HuH-7 (cell line): ENCODE measurements at places on chromosomes 1 and 21.

DNA sequence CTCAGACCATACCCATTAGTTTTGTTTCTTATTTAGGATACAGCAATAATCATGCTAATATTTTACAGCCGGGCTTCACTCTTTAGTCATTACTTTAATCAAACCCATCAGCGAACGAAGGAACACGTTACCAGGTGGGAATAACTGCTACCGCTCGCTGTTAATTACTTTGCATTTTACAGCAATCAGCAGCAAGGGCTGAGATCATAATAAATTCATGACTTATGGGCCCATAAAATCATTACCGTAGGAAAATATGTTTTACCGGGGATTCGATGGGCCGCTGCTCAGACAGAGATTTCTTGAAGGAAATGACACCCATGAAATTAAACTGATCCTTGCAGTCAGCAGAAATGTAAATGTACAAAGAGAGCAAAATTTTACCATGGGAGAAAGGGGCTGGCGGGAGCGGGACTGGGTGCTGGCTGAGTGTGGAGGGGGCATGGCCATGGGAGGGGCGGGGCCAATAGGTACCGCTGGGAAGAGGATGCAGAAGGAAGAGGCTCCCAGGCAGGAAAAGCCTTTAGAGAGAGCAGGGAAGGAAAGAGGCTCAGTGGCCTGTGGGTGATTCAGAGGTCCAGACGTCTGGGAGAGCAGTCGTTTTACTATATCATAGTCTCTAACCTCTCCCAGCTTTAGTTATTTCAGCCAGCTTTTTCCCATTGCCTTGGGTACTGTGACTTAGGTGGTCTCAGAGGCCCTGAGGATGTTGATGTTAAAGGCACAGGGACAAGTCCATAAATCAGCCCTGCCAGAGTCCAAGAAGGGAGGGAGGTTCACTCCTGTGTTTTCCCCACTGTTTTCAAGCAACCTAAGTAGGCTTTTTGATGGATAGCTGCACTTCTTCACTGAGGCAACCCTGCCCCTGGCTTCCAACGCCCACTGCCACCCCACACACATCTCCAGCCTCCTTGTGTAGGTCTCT is 258.9 kb downstream of the SEC16B start:
- DNase-seq: no peak

DNA sequence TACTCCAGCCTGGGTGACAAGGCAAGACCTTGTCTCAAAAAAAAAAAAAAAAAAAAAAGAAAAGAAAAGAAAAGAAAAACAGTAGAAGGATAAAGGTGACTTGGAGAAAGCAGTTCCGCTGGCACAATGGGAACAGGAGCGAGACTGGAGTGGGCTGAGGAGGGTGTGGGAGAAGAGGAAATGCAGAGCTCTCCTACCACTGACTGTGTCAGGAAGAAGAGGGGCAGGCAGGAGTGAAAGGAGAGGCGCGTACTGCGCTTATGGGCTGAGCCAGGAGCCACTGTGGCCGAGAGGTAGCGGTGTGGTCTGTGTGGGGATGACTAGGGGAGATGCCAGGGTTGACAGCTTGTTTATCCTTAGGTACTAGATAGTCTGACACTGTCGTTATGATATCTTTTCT is 6.4 kb upstream of the PROK1 start:
- no peak for DNase-seq

DNA sequence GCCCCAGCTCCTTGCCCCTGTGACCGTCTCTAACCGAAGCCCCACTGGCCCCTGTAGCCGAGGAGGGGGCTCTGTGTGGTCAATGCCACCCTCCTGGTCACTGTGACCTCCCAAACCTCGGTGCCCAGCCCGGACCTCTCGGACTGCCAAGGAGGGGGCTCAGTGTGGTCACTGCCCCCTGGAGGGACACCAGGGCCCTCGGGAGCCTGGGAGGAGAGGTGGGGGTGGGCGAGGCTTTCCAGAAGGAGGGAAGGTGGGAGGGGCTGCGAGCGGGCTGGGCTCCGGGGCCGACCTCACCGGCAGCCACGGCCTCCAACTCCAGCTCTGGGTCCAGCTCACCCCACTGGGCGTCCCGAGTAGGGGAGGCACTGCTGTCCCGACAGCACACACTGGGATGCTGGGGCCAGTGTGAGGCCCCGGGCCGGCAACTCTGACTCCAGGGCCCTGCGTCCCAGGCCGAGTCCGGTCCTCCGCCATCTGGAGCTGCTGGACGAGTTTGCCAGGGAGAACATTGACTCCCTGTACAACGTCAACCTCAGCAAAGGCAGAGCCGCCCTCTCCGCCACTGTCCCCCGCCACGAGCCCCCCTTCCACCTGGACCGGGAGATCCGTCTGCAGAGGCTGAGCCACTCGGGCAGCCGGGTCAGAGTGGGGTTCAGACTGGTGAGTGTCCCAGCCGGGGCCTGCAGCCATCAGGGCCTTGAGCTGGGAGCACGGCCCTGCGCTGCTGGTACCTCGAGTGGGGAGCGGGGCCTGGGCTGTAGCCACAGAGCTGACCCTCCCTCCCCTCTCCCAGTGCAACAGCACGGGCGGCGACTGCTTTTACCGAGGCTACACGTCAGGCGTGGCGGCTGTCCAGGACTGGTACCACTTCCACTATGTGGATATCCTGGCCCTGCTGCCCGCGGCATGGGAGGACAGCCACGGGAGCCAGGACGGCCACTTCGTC is 6.4 kb downstream of the SCNN1D start:
- DNase-seq: no peak

GRCh38 chr1:196152086-196152485 is 456.2 kb downstream of the KCNT2 start:
- no peak for DNase-seq

- DNase-seq: no peak
These were observed 35.0 kb upstream of the TMEM61 start for GRCh38 chr1:54945393-54945936.

GRCh38 chr1:162232034-162232711 is 144.5 kb downstream of the SPATA46 start:
- no peak for DNase-seq

DNA sequence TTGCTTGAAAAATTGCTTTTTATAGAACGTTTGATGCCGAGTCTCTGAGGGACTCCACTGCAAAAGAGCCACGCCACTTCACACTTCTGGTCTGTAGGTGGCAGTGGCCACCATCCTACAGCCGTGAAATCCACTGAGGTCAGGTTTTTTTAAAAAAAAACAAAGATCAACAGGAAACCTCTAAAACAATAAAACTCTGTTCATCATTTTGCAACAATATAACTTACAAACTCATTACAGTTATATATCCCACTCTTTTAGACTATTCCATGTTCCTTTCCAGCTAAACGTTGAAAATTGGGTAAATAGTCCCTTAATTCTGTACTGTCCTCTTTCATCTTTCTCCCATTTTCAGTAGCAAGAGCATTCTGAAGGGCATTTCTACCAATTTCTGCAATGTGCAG is 64.6 kb upstream of the FMN2 start:
- peak; percentile 37 for DNase-seq

GRCh38 chr21:27001526-27001925 is 34.6 kb upstream of the ADAMTS5 start:
- no peak for DNase-seq

DNA sequence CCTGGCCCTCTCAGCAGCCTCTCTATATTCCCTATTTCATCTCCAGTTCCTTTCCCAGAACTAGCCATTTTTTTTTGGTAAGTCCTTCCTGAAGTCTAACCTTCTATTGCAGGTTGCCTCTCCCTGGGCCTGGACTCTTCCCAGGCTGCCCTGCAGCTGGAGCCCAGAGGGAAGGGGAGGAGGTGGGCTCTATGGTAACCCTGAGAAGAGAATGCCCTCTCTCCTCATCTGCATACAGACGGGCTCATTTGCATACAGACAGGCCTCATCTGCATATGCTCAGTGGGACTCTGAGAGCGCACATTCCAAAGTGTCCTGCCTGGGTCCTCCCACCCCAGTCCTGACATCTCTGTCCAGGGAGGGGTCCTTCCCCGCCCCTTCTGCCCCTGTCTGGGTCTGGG is 32.7 kb downstream of the RHBG start:
- no peak for DNase-seq

- no peak for DNase-seq
These were observed 193.7 kb upstream of the OLFM3 start for GRCh38 chr1:102190429-102190828.

- DNase-seq: no peak
These were observed 2.1 kb downstream of the HJV start for GRCh38 chr1:146019231-146020057.

DNA sequence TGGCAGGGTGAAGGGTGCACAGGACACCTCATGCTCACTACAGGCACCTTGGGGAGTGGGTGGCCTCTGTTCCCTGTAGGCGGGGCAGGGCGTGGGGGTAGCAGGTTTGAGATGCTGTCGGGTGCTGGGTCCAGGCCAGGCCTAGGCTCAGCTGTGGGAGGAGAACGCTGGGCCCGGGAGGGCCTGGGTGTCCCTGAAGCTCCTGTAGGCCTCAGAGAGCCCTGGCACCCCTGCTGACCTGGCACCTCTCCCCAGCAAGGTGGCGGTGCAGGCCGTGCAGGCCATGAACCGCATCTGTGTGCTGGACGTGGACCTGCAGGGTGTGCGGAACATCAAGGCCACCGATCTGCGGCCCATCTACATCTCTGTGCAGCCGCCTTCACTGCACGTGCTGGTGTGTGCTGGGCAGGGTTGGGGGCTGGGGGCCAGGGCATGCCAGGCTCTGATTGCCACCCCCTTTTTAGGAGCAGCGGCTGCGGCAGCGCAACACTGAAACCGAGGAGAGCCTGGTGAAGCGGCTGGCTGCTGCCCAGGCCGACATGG is 2.5 kb upstream of the GJC2 start:
- peak; percentile 8 for DNase-seq

- DNase-seq: no peak
These were observed 295.4 kb upstream of the VAMP3 start for GRCh38 chr1:7475691-7476090.

DNA sequence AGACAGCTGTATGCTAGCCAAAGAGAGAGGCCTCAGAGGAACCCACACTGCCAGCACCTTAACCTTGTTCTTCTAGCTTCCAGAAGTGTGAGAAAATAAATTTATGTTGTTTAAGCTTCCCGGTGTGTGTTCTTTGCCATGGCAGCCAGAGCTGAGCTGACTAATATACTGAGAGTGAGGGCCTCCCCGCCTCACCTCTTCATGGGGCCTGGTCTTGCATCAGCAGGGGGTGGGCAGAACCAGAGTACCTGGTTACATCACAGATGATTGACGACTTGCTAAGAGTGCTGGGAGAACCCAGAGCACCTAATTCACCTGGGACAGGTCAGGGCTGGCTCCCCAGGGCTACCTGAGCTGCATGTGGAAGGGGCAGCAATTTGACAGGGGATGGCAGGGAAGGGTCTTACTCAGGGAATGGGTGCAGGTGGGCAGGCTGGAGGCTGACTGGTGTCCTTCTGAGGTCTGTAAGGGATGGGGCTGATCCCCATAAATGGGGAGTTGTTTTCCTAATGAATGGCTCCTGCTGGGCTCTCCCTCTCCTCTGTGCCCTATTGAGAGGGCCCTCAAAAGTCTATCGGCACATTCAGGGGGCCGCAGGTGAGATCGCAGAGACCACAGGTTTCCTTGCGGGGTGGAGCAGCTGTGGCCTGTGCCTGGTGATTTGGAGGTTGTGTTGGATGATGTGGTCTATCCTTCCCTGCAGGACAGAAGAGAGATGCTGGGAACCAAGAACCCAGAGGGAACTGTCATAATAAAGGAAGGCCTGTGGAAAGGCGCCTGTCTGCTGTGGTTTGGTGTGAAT is 60.6 kb upstream of the ETV3 start:
- DNase-seq: no peak

DNA sequence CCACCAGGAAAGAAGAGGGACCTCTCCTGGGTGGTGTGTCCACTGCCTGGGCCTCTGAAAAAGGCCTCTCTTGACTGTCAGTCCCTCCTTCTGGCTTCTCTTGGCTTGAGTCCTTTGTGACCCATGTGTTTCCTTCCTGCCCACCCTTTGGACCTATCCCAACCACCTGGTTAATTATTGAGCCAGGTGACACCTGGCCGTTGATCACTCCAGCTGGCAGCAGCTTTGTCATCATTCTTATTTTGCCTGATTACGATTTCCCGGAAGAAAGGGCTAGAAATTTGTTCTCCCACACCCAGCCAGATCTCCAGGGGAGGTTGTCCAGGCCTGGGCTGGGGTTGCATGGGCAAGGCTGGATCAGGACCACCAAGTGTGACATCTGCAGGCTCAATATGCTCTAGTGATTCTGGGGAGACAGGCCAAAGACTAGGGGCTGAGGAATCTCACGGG is 24.8 kb downstream of the CSF1 start:
- peak; percentile 53 for DNase-seq

- no peak for DNase-seq
These were observed 72.4 kb upstream of the IFNAR2 start for GRCh38 chr21:33157303-33157702.

DNA sequence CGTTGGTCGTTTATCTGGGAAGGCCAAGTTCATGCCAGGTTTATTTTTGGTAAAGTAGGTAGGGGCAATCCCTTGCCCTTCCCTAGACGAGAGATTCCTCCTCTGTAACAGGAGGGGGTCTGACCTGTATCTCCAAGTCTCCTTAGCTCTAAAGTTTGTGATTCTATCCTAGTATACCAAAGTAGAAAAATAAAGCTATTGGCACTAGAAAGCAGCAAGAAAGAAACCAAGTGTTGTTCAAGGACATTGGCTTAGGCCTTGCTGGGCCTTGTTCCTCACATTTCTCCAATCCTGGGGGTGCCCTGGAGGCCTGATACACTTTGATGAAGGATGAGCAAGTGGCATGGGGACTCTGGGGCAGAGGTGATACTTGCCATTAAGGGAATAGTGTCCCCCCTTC is 814 bp downstream of the MTARC2 start:
- DNase-seq: no peak

DNA sequence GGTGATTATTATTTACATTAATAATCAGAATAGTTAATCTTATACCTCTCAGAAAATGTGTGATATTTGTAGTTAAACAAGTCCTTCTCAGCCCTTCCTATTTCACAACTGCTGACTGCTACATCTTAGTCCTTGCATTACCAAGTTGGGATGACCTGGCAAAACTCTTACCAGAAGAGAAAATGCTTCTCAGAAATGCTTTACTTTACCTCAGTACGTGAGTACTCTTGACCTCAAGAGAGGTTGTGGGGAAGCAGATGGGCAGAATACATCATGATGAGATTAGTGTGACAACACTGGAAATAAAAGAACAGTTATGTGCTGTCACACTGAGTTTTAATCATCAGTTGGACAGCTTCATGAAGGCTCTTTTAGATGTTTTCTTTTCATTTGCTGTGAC is 16.2 kb downstream of the CFAP126 start:
- DNase-seq: no peak

DNA sequence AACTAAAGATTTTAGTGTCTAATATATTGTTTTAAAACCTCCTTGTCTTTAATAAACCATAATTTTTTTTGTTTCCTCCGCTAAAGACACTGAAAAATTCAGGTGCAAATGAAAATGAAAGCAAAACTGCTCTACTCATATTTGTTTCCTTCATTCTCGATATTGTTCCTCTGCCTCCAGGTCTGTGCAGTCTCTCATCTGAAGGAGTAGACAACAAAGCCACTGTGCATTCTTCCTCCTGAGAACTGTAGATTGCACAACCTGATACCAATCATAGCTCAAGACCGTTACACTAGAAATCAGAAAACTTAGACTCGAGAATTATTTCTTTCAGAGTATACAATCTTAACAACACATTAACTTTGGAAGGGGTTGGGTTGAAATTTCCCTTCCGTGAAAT is 373.1 kb upstream of the CXADR start:
- DNase-seq: no peak

- no peak for DNase-seq
These were observed 10.6 kb upstream of the MYSM1 start for GRCh38 chr1:58710190-58711085.
